ENCODE measurements at places on chromosomes 3 and 15.
A peak's percentile ranks its signal among the peaks of the same experiment; 100 is the strongest.

- no peak for DNase-seq
Measured at GRCh38 chr3:185399737-185400667, 37.1 kb downstream of the MAP3K13 start.

DNA sequence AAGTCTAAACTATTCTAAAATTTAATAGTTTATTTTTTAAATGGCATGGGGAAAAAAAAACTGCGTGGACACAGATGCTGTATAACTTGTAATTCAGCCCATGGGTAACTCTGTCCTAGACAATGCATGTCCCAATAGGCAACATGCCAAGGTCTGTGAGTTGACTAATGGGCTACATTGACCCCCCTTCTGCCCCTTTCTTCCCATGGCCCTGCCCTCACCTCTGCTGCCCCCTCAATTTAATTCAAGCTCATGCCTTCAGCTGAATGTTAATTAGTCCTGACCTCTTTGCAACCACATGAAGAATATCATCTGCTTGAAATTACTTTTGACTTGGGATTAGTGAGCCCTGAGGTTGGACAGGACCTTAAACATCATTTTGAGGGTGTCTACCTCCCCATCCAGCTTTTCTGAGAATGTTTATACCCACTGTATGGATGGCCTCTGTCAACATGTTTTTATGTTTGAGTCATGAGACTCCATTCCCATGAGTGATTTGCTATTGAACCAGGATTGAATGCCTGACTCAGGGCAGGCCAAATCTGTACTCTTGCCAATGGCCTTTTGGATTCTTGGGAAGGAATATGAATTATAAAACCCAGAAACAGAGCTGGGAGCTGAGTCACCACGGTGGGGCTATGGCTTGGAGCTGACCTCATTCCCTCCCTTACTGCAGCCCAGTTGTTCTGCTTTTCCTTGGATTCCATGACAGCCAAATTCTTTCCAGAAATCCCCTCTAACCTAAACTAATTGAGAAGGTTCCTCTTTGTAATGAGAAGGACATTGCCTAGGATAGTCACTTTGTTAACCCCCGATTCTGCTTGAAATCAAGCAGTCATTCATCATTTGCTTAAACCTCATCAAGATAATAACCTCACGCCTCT is 33.5 kb upstream of the PDE8A start:
- DNase-seq = no peak

GRCh38 chr15:94620632-94621031 is 389.3 kb downstream of the MCTP2 start:
- no peak for DNase-seq

DNA sequence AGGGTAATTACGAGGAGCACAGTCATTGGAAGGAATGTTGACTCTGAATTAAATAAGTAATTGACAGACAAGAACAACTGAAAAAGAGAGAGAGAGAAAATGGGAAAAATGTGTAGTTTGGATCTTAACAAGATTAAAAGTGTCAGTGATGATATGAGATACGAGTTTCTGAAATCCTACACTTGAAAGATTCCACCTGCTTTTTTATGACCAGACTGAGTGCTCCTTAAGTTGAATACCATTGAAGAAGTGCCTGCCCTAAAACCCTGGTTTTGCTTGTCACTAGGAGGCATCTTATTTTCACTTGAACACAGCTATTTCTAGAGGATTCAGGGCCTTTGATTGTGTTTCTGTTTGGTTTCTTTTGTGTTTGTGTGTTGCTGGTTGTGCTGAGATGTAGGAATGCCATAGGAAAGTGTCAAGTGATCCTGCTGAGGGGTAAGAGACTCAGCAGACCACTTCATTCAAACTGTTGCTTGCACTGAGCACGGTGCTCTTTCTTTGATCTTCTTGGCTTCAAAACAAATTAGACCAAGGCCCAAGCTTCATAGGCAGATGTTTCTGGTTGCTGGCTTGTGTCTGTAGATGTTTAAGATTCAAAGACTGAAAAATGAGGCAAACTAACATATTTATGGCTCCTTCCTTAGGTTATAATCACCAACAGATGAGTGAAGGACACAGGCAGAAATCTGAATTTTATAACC is 17.2 kb upstream of the ABHD10 start:
- DNase-seq = no peak

DNA sequence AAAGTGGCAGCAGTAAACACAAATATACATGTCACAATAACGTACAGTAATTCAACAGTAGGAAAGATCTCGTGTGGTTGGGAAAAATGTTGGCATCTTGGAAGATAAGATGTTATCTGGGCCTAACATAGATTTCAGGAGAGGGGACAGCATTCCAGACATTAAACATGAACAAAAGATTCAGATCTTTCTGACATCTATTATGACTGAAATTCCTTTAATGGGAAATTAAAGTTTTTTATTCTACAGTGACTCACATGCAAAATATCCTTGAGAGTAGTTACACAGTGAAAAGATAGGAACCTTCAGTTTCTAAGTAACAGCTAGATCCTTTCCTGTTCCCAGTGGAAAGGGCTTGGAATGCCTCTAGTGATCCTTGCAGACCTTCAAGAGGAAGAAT is 9.2 kb downstream of the NDUFB5 start:
- DNase-seq = no peak

DNA sequence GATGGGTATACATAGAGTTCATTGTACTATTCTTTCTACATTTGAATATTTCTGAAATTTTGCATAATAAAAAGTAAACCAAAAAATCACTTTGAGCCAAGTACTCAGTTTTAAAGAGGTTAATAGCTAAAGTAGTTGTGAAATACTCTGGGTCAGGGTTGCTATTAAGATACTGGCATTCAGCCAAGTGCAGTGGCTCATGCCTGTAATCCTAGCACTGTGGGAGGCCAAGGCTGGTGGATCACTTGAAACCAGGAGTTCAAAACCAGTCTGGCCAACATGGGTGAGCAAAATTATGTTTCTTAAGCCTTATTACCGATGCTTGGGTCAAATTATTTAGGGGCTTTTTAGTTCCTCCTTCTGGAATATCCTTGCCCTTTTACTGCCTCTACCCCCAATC is 122.0 kb upstream of the MELTF start:
- peak; percentile 50 for DNase-seq

DNA sequence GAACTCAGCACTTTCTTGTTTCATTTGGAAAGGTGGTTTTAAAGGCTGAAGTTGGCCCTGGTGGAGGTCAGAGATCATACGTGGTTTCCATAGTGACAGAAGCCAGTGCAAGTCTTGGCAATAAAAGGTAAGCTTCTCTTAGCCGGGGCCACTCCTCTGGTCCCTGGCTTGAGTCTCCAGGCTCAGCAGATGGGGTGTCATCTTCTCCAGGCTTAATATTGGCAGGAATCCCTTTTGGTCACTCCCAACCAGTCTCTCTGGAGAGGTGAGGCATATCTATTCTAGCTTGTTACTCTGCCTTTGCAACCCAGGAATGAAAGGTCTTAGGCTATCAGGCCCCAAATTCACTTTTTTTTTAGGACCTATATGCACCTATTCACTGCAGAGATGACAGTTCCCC is 4.8 kb downstream of the CYP19A1 start:
- no peak for DNase-seq

- DNase-seq = no peak
Measured at GRCh38 chr15:57635300-57635909, 43.7 kb downstream of the MYZAP start.

DNA sequence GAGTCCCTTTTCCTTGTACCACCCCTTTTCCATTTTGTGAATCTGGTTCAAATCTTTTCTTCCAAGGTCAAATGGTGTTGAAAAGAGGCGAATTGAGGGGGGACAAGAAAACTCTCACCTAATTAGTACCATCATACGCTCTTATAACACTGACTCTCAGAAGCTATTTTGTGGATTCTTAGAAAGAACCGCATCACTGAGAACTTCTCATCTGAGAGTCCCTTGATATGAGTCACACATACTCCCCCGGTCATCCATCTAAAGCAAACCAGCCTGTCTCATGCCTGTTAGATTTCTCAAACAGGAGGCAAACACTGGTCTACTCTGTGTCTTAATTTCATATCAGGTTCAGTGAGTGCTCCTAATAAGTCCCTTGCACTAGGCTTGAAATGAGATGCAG is 76.5 kb upstream of the SPRED1 start:
- no peak for DNase-seq

DNA sequence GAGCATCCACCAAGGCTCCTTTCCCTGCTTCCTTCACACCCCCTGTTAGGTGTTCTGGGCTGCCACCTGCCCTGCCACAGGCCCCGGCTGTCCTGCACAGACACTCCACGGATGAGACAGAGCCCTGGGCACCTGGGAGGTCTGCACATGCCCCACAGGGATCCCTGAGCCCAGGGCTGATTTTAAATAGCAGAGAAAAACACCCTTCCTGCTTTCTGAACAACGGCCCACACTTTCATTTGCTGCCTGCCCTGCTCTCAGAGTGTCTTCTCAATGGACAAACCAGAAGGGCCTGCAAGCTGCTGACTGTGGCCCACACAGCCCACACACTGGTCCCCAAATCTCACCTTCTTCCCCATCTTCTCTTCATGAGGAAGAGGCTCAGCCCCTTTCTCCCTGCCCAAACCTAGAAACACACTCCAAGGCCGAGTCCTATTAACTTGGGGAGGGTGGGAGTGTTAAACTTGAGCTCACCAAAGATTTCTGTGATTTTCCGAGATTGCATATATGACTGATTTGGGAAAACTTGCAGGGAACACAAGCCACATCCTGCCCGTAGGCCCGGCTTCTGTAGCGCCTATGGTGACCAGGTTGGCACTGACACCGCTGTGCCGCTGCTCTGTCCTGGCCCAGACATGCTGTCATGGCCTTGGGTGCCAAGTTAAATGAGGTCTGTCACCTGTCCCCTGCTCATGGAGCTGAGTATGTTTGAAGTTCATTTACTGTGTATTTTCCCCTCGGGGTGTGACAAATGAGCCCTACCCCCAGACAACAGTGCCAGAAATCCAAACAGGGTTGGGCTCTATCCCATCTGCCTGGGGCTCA is 47.2 kb upstream of the KLF13 start:
- DNase-seq = peak; percentile 38

- DNase-seq = no peak
Measured at GRCh38 chr3:66989860-66990696, 8.0 kb upstream of the KBTBD8 start.

DNA sequence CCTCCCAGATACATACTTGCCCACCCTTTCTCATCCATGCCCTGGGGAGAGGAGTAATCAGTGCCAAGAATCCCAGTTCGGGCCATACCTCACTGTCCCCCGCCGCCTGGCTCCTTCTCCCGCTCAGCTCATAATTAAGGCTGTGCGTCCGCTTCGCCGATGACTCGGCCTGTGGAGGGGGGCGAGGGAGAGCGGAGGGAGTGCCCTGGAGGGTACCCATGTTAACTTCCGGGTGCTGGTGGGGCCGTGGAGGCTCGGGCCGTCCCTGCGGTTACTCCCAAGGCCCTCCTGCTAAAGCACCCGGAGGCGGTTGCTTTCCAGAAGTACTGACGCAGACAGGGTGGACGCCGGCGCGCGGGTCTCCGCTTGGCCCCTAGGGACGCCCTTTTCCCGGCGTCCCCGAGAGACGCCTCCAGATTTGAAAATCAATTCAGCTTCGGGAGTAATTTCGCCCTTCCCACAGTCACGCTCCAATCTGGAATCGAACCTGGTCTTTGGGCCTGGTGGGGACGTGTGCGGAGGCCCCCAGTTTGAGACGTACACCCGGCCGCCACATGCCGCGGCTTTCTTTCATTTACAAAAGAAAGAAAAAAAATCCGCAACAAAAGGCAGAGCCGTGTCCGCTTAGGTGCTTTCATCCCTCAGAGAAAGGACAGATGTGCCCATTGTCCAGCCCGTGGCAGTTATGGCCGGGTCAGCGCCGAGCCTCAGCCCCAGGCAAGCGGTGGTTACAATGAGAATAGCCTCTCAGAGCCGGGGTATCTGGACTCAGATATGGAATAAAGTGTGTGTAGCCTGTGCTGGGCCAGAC is 1.0 kb upstream of the ONECUT1 start:
- no peak for DNase-seq

- no peak for DNase-seq
Measured at GRCh38 chr15:39629371-39629770, 48.5 kb downstream of the THBS1 start.

GRCh38 chr3:67654099-67654843 is at the start of gene SUCLG2:
Gene SUCLG2, minus strand, starts transcription at chr3:67654612. Its CDS starts 26 bp downstream, at chr3:67654586.
- peak; percentile 34 for DNase-seq

DNA sequence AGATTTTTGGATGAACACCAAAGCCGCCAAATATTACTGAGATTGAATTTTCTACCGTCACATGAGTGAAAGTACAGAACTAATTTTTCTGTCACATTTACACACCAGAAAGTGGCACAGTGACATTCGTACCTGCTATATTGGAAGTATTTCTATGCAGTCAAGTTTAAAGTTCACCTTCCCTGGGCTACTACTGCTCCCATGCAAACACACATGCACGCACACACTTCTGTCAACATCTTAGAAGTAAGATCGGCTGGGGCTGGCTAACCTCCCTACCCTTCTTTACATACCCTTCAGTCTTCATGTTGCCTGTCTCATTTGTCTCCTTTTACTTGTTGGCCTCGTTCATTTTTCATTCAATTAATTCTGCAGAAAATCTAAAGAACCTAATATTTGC is 19.0 kb upstream of the TM4SF1 start:
- no peak for DNase-seq

DNA sequence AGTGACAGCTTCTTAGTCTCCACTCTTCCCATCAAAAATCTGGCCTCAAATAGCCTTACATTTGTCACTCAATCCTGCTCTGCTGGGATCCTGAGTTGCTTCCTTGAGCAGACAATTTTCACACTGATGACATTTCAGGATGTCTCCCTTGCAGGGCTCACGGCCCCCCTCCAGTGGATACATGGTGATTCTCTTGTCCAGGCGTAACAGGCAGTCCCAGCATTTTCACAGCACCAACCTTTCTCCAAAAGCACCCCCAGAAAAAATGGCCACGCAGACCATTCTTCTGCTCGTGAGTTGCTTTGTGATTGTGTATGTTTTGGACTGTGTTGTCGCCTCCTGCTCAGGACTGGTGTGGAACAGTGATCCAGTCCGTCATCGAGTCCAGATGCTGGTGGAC is 47.4 kb upstream of the WNT7A start:
- no peak for DNase-seq

DNA sequence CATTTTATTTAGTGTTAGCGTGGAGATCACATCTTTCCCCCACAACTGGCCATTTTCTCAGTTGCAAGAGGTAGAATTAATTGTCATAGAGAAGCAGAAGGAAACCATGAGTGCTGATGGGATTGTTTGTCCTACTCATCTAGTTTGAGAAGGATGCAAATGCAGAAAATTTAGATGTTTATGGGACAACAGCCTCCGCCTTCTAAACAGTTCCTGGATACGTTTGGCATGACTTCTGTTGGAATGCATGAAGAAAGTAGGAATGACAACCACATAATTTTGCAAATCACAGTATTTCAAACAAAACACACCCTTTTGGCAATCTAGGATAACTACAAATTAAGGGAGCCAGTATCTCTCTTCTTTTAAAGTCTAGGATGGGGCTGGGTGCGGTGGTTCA is 240.1 kb upstream of the SUCLG2 start:
- DNase-seq = no peak

DNA sequence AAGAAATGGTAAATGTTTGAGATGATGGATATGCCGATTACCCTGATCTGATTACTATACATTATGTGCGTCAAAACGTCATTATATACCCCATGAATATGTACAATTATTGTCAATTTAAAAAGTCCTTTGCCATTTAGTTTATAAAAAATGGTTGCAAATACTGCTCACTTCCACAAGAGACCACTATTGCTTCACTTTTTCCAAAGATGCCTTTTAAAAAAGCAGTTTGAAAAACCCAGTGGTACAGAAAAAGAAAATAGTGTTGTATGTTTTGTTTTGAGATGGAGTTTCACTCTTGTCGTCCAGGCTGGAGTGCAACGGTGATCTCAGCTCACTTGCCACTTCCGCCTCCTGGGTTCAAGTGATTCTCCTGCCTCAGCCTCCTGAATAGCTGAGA is 39.3 kb downstream of the EDEM1 start:
- no peak for DNase-seq

GRCh38 chr15:57780471-57780870 is 74.0 kb downstream of the POLR2M start:
- no peak for DNase-seq

All from DMS79 (cell line).